Panc1 (cell line): ENCODE measurements at places on chromosomes 4 and X. TPM values are rescaled to one million over a fixed set of nuclear protein-coding genes. Genes with fewer than 3 reads are reported as not detected.
A peak's percentile ranks its signal among the peaks of the same experiment; 100 is the strongest.

ARHGAP6 gene
- total RNA-seq, result 0.13 TPM

DNA sequence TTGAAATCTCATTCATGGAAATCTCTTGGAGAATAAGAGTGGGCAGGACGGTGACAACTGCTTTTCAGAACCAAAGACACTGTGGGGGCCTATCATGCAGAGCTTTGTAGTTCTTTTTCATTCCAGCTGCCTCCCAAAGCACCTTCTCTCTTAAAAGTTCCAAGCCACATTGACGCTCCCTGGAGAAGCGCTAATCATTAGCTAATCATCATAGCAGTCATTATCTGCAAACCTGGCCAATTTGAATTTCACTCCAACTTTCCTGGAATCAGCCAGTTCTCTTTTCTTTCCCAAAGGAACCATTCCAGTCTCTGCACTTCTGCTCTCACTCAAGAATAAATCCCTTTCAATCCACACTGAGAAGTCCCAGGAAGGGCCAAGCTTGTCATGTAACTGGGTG lies 1144.1 kb upstream of the IGFBP7 start:
- no peak overlapping the region for H3K27ac ChIP-seq
- H3K36me3 ChIP-seq, result no peaks in the 10 kb centered on the region
- no peaks in the 10 kb centered on the region for H3K4me1 ChIP-seq
- H3K4me3 ChIP-seq, result no peak overlapping the region

DNA sequence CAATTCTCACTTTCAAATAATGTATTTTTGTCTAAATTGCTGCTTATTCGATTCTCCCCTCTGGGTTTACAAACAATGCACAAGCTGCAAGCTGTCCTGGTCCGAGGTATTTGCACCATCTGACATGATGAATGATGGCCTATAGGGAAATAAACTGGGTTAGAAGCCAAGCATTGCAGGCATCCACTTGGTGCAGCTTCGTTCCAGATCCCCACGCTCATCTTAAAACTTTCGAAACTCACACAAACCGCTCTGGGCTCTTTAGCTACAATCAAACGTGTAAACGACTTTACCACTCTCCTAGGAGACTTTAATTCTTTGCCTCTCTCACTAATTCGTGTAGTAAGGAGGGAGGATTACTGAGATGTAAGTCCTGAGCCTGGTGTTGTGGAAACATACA lies 19.0 kb downstream of the PHKA2 start:
- no peaks in the 10 kb centered on the region for H3K27me3 ChIP-seq
- no peaks in the 10 kb centered on the region for H3K36me3 ChIP-seq
- H3K27ac ChIP-seq, result no peak overlapping the region

DNA sequence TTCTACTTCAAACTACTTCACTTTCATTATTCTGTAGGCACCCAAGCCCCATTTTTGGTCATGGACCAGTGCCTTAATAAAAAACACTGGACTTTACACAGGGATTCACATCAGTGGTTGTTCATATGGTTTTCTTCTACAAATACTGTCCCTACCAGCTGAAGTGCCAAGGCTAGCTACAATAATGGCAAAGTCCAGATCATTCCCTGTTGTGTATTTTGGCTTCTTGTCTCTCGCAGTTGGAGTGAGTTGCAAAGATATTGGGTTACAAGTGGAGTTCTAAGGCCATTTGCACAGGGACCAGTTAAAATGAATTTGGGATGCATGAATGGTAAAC lies 16.7 kb upstream of the ANKRD17 start:
- DNase-seq, result no peak
- H3K27ac ChIP-seq, result no peak overlapping the region
- H3K4me1 ChIP-seq, result no peaks in the 10 kb centered on the region
- H3K36me3 ChIP-seq, result no peaks in the 10 kb centered on the region

DNA sequence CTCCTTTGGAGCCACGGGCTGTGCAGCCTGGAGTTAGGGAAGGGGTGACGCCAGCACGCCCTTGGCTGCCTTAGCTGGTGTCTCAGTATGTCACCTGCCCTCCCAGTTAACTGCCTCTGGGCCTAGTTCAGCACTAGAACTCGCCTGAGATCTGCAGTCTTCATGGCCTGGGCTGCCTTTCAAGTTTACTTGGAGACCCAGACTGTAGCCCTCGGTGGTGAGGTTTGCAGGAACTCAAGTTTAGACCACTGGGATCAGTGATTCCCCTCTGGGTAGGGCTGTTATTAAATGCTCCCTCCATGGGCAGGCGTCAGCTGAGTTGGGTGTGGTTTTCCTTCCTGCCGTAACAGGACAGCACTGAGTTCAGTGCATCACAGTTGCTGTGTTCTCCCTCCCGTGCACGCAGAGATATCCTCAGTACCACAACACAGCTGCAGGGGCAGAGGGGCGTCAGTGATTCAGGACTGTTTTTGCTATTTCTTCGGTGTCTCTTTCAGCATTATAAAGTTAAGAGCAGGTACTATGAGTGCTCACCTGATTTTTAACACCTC lies 30.5 kb downstream of the PLAC8 start:
- H3K27ac ChIP-seq, result no peak overlapping the region
- H3K27me3 ChIP-seq, result no peaks in the 10 kb centered on the region
- no peak overlapping the region for H3K4me3 ChIP-seq
- no peaks in the 10 kb centered on the region; the same call in 1 of the 2 replicates for H3K36me3 ChIP-seq

PDLIM3 gene
- total RNA-seq, result 0.10 TPM

GRCh38 chr4:119657111-119657611 lies 28.6 kb upstream of the PDE5A start:
- DNase-seq, result no peak
- no peak overlapping the region for H3K4me3 ChIP-seq
- no peaks in the 10 kb centered on the region for H3K36me3 ChIP-seq
- H3K4me1 ChIP-seq, result peaks cover 24% of the 10 kb centered on the region
- H3K27ac ChIP-seq, result peak overlapping the region; percentile 91

DNA sequence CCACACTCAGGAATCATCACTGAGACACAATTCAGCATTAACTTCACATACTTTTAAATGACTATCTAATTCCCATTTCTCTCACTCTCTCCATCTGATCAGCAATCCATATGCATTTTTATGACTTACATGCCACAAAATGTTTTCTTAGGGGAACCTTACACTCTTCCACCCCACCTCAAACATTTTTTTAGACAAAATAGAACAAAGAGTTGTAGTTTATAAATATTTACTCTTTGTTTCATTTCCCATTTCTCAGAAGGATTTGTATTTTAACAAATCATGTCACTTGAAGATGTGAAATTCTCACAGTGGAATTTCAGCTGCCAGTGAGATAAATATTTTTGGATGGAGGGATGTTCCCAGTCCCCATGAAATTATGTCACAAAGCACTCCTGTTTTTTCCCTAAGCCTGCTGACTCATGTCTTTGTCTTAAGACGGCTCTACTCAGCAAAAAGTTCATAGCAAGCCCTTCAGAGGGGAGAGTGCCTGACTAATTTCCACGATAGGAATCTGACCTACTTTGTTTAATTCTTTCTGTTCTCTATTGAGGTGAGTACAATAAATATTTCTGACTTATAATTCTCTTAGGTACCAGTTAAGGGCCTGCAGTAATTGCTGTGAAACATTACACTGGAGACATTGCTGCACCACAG lies 257.7 kb downstream of the THOC2 start:
- H3K27ac ChIP-seq, result no peak overlapping the region
- no peaks in the 10 kb centered on the region for H3K4me1 ChIP-seq
- DNase-seq, result no peak
- no peaks in the 10 kb centered on the region for H3K36me3 ChIP-seq
- no peaks in the 10 kb centered on the region; the same call in 1 of the 2 replicates for H3K27me3 ChIP-seq
- H3K4me3 ChIP-seq, result no peak overlapping the region

- no peak overlapping the region for H3K27ac ChIP-seq
- no peak for DNase-seq
- H3K4me3 ChIP-seq, result no peak overlapping the region
- no peaks in the 10 kb centered on the region for H3K27me3 ChIP-seq
- H3K4me1 ChIP-seq, result no peaks in the 10 kb centered on the region
- no peaks in the 10 kb centered on the region for H3K36me3 ChIP-seq
Observed at GRCh38 chr4:90137555-90137954, 10.4 kb downstream of the CCSER1 start.

- peaks cover 2% of the 10 kb centered on the region; the same call in 1 of the 2 replicates for H3K36me3 ChIP-seq
- no peaks in the 10 kb centered on the region for H3K4me1 ChIP-seq
- no peak overlapping the region for H3K4me3 ChIP-seq
- DNase-seq, result no peak
- no peak overlapping the region for H3K27ac ChIP-seq
- no peaks in the 10 kb centered on the region for H3K27me3 ChIP-seq
Observed at GRCh38 chr4:78922207-78922606, 17.0 kb downstream of the PAQR3 start.

- H3K36me3 ChIP-seq, result no peaks in the 10 kb centered on the region; the same call in 1 of the 2 replicates
- no peaks in the 10 kb centered on the region for H3K4me1 ChIP-seq
- no peaks in the 10 kb centered on the region for H3K27me3 ChIP-seq
- DNase-seq, result no peak
Observed at GRCh38 chrX:154032653-154033052, 13.0 kb upstream of the IRAK1 start.

GRCh38 chr4:141023051-141023450 lies 110.2 kb downstream of the RNF150 start:
- H3K27ac ChIP-seq, result no peak overlapping the region
- H3K36me3 ChIP-seq, result no peaks in the 10 kb centered on the region
- no peaks in the 10 kb centered on the region for H3K4me1 ChIP-seq
- H3K4me3 ChIP-seq, result no peak overlapping the region
- no peak for DNase-seq

DNA sequence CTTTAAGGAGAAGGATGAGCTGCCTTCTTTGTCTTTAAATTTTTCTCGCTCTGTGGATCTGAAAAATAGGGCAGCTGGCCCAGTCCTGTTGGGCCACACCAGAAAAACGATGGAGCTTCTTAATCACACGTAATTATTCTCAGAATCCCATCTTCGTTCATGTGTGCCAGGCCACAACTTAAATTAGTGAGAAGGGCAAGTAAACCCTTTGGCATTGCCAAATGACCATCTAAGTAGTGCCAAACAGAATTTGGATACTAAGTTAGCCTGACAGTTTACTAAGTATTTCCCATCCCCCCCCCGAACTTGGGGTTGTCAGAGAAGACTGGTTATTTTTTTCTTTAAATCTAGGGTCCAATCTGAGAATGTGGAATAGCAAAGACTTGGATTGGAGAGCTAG lies 62.0 kb downstream of the CASP3 start:
- no peaks in the 10 kb centered on the region for H3K4me1 ChIP-seq
- H3K27ac ChIP-seq, result no peak overlapping the region
- no peaks in the 10 kb centered on the region for H3K27me3 ChIP-seq
- no peak overlapping the region for H3K4me3 ChIP-seq
- H3K36me3 ChIP-seq, result no peaks in the 10 kb centered on the region
- no peak for DNase-seq

DNA sequence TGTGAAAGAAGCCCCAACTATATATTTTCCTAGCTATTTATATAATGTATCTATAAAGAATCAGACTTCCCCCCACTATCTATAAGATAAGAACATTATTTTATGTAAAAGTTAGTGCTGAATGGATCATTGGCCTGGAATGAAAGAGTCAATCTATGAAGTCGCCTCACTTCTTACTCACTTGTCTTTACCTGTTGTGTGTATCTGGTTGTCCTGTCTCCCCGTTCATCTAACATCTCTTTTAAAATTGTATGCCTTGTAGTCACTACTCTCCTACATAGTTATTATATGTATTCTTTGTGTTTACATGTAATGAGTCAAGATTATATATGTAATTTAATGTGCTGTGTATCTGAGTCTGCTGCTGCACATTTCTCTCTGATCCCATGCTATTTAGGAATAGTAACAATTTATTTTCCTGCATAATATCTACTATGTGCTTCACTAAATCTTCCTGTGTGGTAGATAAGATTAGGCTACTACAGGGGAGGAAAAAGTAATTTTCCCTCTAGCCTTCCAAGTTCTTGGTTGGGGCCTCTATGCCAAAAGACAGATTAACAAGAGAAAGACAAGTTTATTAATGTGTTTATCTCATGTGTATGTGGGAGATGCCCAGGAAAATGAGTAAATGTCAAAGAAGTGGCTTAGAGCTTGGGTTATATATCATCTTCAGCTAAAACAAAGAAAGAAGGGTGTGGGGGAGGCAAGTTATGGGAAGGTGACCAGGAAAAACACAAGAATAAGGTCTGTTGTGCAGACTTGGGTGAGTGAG lies 77.6 kb upstream of the FRMPD4 start:
- no peak for DNase-seq
- H3K27ac ChIP-seq, result no peak overlapping the region
- H3K4me3 ChIP-seq, result no peak overlapping the region
- no peaks in the 10 kb centered on the region for H3K4me1 ChIP-seq
- no peaks in the 10 kb centered on the region for H3K27me3 ChIP-seq
- H3K36me3 ChIP-seq, result no peaks in the 10 kb centered on the region

- H3K27ac ChIP-seq, result no peak overlapping the region
- no peaks in the 10 kb centered on the region; the same call in 1 of the 2 replicates for H3K4me1 ChIP-seq
- no peaks in the 10 kb centered on the region for H3K36me3 ChIP-seq
Observed at GRCh38 chr4:158015241-158015640, 157.6 kb downstream of the GASK1B start.

- H3K27me3 ChIP-seq, result no peaks in the 10 kb centered on the region
- no peaks in the 10 kb centered on the region; the same call in 1 of the 2 replicates for H3K4me1 ChIP-seq
Observed at GRCh38 chr4:168521721-168522120, 24.9 kb downstream of the PALLD start.

LONRF3 gene
- 13.1 TPM for total RNA-seq

GRCh38 chr4:159722918-159723317 lies 620.0 kb downstream of the RAPGEF2 start:
- no peaks in the 10 kb centered on the region for H3K4me1 ChIP-seq
- no peak overlapping the region for H3K4me3 ChIP-seq
- no peaks in the 10 kb centered on the region for H3K27me3 ChIP-seq

BCLAF3 gene
- total RNA-seq, result 6.0 TPM

DNA sequence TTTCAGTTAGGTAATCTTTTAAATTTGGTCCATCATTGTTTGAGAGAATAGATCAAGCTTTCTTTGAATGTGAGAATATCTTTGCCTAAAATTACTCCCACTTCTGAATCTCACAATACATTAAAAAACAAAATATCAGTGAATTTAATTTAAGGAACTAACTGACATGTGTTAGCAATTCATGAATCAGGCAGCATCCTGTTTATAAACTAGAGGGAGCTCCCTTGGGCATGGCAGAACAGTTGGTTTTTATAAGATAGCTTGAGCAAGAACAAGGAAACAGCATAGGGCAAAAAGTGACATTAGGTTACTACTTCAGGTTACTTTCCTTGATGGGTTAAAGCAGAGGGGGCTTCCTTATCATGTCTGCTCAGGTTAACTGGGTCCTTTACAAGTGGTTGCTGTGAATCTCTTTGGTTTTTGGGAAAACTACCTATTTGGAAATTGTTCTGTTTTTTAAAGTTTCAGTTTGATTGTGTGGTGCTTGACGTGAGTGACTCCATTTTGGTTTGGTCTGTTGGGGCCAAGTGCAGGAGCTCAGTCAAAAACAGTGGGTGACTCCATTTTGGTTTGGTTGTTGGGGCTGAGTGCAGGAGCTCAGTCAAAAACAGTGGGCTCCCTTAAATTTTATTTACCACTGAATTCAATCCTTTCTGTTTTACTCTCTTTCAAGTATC lies 68.0 kb downstream of the PPEF2 start:
- DNase-seq, result no peak
- H3K4me1 ChIP-seq, result no peaks in the 10 kb centered on the region
- H3K36me3 ChIP-seq, result no peaks in the 10 kb centered on the region
- no peak overlapping the region for H3K4me3 ChIP-seq
- H3K27me3 ChIP-seq, result no peaks in the 10 kb centered on the region
